ENCODE measurements at places on chromosomes 7 and 10.
A peak's percentile ranks its signal among the peaks of the same experiment; 100 is the strongest.

GRCh38 chr7:126589068-126589684 lies 663.6 kb downstream of the GRM8 start:
- no peaks in the 10 kb centered on the region for H3K27me3 ChIP-seq
- no peaks in the 10 kb centered on the region for H3K4me1 ChIP-seq
- no peak overlapping the region for H3K4me3 ChIP-seq
- DNase-seq: peak; percentile 30

GRCh38 chr7:109158246-109158645 lies 588.6 kb downstream of the DNAJB9 start:
- H3K36me3 ChIP-seq: no peaks in the 10 kb centered on the region
- no peak overlapping the region for H3K27ac ChIP-seq
- DNase-seq: no peak
- H3K4me3 ChIP-seq: no peak overlapping the region
- H3K27me3 ChIP-seq: no peaks in the 10 kb centered on the region

DNA sequence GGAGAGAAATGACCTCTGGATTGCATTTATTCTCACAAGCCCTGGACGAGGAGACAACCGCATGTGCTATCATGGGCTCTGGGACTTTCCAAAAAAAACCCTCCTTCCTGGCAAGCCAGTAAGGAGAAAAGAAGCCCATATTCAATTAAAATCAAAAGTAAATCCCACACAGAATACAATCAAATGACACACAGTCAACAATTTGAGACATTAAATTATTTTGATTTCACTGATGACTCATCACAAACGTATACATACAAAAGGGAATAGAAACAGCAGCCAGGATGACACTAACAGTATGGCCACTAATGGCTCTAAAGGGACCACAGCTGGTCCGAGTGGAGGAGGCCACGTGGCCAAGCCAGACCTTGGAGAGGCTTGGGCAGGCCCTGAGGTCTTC lies 24.9 kb downstream of the LRRC20 start:
- no peaks in the 10 kb centered on the region for H3K36me3 ChIP-seq
- DNase-seq: no peak
- H3K4me1 ChIP-seq: no peaks in the 10 kb centered on the region
- no peak overlapping the region for H3K4me3 ChIP-seq
- no peak overlapping the region for H3K27ac ChIP-seq
- no peaks in the 10 kb centered on the region for H3K27me3 ChIP-seq

- no peaks in the 10 kb centered on the region for H3K36me3 ChIP-seq
- peaks cover 6% of the 10 kb centered on the region for H3K4me1 ChIP-seq
- H3K27me3 ChIP-seq: no peaks in the 10 kb centered on the region
- no peak overlapping the region for H3K27ac ChIP-seq
- H3K4me3 ChIP-seq: no peak overlapping the region
Measured at GRCh38 chr7:80907612-80908011, 11.2 kb downstream of the SEMA3C start.

GRCh38 chr7:131898418-131898817 lies 342.0 kb upstream of the PODXL start:
- no peak overlapping the region for H3K4me3 ChIP-seq
- H3K27ac ChIP-seq: no peak overlapping the region
- no peaks in the 10 kb centered on the region for H3K4me1 ChIP-seq

GRCh38 chr10:52574697-52575096 lies 197.9 kb downstream of the MBL2 start:
- H3K4me1 ChIP-seq: peaks cover 13% of the 10 kb centered on the region
- H3K27me3 ChIP-seq: no peaks in the 10 kb centered on the region
- H3K27ac ChIP-seq: no peak overlapping the region
- DNase-seq: no peak

DNA sequence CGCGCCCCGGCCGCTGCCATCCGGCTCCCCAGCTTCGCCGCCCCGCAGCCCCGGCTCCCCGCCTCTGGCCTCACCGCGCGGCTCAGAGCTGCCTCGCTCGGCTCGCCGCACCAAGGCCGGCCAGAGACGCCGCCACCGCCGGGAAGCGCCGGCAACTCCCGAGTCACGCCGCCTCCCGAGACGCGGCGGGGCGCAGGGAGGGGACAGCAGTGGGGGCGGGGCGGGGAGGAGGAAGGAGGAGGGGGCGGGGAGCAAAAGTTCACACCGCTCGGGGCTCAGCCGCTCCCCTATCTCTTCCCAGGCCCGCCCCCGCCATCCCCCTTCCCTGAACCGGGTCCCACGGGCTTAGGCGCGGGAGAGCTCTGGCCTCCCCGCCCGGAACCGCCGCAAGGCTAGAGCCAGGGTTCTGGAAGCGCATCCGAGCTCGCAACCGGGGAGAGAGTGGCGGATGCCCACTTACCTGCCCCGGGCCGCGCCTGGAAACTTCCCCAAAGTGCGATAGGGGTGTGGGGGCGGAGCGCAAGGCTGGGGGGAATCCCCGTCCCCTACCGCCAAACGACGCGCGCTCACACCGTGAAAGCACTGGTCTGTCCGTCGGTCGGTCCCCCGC lies 1.0 kb downstream of the CHST15 start:
- peaks cover 42% of the 10 kb centered on the region for H3K4me1 ChIP-seq
- peak overlapping the region; percentile 86 for H3K27ac ChIP-seq
- H3K36me3 ChIP-seq: no peaks in the 10 kb centered on the region
- peak overlapping the region; percentile 95 for H3K4me3 ChIP-seq
- no peaks in the 10 kb centered on the region for H3K27me3 ChIP-seq
- peak; percentile 93 for DNase-seq

GRCh38 chr10:32253276-32253675 lies 93.7 kb downstream of the EPC1 start:
- no peaks in the 10 kb centered on the region for H3K36me3 ChIP-seq
- no peak overlapping the region for H3K4me3 ChIP-seq
- peaks cover 22% of the 10 kb centered on the region for H3K4me1 ChIP-seq

GRCh38 chr7:38461887-38462286 lies 169.3 kb downstream of the AMPH start:
- H3K27ac ChIP-seq: no peak overlapping the region
- H3K4me1 ChIP-seq: peaks cover 14% of the 10 kb centered on the region
- no peaks in the 10 kb centered on the region for H3K27me3 ChIP-seq
- H3K4me3 ChIP-seq: no peak overlapping the region
- no peaks in the 10 kb centered on the region for H3K36me3 ChIP-seq

DNA sequence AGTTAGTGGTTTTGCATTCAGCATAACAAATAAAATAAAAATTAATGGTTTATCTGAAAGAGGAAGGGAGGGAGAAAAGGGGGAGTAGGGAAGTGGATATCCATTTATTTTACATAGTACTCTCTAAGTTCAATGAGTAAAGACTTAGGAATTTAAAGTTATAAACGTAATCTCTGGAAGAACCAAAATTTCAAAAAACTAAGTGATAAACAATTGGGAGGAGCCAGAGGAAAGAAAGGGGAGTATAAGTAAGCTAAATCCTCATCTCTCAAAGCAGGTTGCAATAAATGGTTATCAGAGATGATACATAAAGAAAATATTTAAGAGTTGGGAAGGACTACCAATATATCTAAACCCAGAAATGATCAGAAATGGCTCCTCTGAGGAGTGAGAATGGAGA lies 46.4 kb downstream of the ANK3 start:
- no peak overlapping the region for H3K27ac ChIP-seq
- DNase-seq: no peak
- H3K4me3 ChIP-seq: no peak overlapping the region
- no peaks in the 10 kb centered on the region for H3K27me3 ChIP-seq
- no peaks in the 10 kb centered on the region for H3K4me1 ChIP-seq
- H3K36me3 ChIP-seq: no peaks in the 10 kb centered on the region

GRCh38 chr7:78523930-78524329 lies 725.4 kb downstream of the PHTF2 start:
- H3K4me3 ChIP-seq: no peak overlapping the region
- no peaks in the 10 kb centered on the region for H3K27me3 ChIP-seq
- no peaks in the 10 kb centered on the region for H3K36me3 ChIP-seq
- H3K27ac ChIP-seq: no peak overlapping the region
- no peak for DNase-seq

GRCh38 chr10:51886438-51887068 lies 187.2 kb upstream of the CSTF2T start:
- peaks cover 12% of the 10 kb centered on the region for H3K4me1 ChIP-seq
- H3K27me3 ChIP-seq: no peaks in the 10 kb centered on the region
- H3K36me3 ChIP-seq: no peaks in the 10 kb centered on the region
- DNase-seq: no peak
- H3K4me3 ChIP-seq: no peak overlapping the region

DNA sequence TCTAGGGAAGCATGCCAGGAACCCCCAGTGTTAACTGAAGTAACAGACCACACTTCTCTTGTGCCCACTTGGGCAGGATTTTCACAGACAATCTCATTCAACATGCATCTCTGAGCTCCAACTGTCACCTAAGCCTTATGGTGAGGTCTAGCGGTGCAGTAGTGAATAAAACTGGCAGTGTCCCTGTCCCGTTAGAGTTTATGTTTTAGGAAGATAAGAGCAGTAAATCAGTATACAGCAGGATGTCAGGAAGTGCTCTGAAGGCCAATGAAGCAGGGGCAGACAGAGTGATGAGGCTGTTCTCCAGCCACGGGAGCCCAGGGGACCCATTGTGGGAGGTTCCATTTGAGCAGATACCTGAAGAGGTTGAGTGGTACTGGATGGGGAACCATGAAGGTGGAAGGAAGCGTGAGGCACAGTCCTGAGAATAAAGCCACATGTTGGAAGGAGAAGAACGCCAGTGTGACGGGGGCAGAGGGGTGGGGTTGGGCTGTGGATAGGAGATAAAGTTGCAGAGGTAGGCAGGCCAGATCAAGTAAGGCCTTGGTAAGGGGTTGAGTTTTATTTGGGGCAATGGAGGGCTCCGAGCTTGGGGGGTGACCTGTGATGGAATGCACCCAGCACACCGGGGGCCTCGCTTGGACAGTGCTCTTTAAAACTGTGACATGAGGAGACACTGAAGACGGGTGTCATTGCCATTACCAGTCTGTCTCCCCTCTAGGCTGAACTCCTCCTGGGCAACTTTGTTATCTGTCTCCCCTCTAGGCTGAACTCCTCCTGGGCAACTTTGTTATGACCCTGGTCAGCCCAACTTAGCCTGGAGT lies 6.6 kb downstream of the GDF10 start:
- H3K4me3 ChIP-seq: no peak overlapping the region
- no peaks in the 10 kb centered on the region for H3K36me3 ChIP-seq
- H3K27me3 ChIP-seq: peaks cover 40% of the 10 kb centered on the region
- no peak for DNase-seq
- no peak overlapping the region for H3K27ac ChIP-seq

Measured in MM.1S (cell line).